ENCODE measurements at places on chromosomes 7 and 10.

- DNase-seq = no peak
Measured at GRCh38 chr10:12946372-12946771, 55.1 kb downstream of the CCDC3 start.

DNA sequence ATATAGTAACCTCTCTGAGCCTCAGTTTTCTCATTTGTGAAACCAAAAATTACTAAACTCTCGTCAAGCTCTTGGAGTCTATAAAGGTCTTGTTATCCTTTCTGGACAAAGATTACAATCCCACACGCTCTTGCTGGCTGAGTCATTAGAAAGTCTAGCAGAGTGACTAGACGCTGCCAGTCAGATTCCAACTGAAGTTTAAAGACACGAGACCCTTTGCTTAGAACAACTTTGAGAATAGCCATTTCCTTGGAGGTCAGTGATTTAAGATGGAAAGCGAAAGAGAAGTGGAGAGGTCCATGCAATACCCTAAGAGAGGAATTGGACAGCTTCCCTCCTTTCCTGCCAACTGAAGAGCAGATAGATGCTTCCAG is 119.5 kb downstream of the APBB1IP start:
- DNase-seq = no peak

DNA sequence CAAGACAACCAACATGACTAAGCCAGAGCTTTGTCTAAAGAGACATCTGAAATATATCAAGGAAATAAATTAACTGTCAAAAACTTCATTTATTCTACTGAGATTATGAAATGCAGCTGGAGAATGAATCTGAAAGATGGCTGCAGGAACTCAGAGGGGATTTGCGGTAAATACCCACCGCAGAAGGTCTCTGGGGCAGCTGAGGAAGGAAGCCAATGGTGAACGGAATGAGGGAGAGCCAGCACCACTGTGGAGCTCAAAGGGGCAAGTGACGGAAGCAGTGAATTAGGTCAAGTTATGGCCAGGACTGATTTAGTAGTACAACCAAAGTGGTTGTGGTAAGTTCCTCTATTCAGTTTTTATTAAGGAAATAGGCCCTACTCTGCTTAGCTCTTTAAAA is 215.3 kb upstream of the GLI3 start:
- no peak for DNase-seq

- no peak for DNase-seq
Measured at GRCh38 chr7:123961771-123962170, 36.7 kb downstream of the SPAM1 start.

DNA sequence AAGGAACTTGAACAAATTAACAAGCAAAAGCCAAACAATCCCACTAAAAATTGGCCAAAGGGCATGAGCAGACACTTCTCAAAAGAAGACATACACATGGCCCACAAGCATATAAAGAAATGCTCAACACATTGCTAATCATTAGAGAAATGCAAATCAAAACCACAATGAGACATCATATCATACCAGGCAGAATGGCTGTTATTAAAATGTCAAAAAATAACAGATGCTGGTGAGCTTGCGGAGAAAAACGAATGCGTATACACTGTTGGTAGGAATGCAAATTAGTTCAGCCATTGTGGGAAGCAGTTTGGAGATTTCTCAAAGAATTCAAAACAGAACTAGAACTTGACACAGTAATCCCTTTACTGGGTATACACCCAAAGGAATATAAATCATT is 311.7 kb upstream of the HPS1 start:
- no peak for DNase-seq
